ENCODE measurements at places on chromosomes 2 and 18.
A peak's percentile ranks its signal among the peaks of the same experiment; 100 is the strongest.

DNA sequence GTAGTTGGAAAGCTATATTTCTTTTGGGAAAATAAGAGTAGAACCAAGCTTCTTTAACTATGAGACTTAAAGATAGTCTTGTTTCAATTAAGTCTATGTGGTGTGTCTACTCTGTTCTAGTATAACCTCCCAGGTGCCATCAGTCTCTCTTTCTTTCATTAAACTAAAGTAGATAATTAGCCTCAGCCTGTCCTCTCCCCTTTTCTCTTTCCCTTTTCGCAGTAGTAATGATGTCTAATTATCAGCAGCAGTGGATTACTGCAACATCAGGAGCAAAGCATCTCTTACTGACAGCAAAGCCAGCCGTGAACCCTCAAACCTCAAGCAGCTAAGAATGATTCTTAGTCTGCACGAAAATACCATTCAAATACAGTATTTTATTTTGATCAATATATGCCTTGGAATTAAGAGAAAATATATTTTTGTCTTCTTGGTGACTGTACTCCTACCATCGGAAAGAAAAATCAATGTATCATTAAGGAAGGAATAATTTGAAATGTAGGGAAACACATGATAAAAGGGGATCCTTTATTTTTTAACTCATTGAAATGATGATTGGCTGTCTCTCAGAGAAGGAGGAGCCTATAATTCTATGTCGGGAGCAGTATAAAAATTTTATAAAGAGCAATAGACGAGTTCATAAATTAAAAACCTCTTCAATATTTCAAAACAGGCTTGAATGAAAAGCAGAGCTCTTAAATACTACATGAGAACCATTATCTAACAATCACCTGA, 4.5 kb downstream of the NOL4 start:
- H3K4me1 ChIP-seq: peaks cover 3% of the 10 kb centered on the region
- H3K4me3 ChIP-seq: no peak overlapping the region
- H3K36me3 ChIP-seq: no peaks in the 10 kb centered on the region
- peaks cover 16% of the 10 kb centered on the region for H3K27me3 ChIP-seq

DNA sequence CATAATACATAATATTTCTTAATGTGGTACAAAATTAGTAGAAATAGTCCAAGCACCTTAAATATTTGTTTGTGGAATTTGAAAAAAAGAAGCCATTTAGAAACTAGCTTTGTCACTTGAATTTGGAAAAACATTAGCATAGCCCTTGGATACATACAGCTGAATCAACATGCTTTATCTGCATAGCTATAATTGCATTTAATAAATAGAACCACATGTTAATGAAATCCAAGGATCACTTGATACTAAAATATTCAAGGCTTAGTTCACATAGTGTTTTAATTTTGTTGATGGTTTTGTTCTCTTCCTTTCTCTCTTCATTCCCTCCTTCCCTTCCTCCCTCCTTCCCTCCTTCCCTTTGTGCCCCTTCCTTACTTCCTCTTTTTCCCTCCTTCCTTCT, 169.4 kb upstream of the NRXN1 start:
- no peaks in the 10 kb centered on the region for H3K27me3 ChIP-seq
- DNase-seq: no peak
- no peaks in the 10 kb centered on the region for H3K4me1 ChIP-seq
- no peaks in the 10 kb centered on the region for H3K36me3 ChIP-seq
- no peak overlapping the region for H3K27ac ChIP-seq
- no peak overlapping the region for H3K4me3 ChIP-seq

GRCh38 chr18:75248426-75249174, 38.0 kb downstream of the TSHZ1 start:
- no peaks in the 10 kb centered on the region for H3K27me3 ChIP-seq
- no peak for DNase-seq
- H3K27ac ChIP-seq: no peak overlapping the region

DNA sequence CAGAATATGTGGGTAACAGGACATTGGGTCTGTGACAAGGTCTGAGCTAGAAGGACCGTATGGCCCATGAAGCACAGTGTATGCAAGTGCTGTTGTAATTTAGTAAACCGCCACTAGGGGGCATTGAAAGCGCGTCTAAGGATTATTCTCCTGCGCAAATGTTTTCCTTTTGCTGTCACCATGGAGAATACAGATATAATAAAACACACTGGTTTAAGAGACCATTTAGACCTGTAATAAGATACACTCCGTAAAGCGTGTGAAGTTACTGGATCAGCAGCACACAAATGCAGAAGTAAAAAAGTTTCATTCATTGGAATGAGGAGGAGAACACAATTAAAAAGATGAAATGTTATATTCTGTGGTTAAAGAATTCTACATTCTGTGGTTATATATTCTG, 272.4 kb downstream of the AGAP1 start:
- H3K27ac ChIP-seq: no peak overlapping the region
- DNase-seq: no peak
- H3K4me3 ChIP-seq: no peak overlapping the region

DNA sequence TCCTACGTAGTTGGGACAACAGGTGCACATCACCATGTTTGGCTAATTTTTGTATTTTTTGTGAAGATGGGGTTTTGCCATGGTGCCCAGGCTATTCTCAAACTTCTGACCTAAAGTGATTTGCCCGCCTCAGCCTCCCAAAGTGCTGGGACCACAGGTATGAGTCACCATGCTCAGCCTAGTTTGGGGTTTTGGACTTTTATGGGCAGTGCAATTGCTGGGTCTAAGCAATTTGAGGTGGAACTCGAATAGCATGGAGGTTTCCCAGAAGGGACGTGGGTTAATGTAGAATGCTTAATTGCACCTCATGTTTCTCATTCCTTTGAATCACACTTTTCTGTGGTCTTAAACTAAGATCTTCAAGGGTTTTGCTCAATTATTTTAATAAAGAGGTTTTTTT, 102.3 kb upstream of the EPHA4 start:
- no peak for DNase-seq
- no peaks in the 10 kb centered on the region for H3K4me1 ChIP-seq
- H3K27ac ChIP-seq: no peak overlapping the region
- no peaks in the 10 kb centered on the region for H3K27me3 ChIP-seq

- DNase-seq: no peak
- H3K4me1 ChIP-seq: peaks cover 10% of the 10 kb centered on the region
- no peaks in the 10 kb centered on the region for H3K36me3 ChIP-seq
- H3K27ac ChIP-seq: no peak overlapping the region
- peak overlapping the region; percentile 56 for H3K4me3 ChIP-seq
Measured at GRCh38 chr2:237628247-237629187, 1.1 kb downstream of the LRRFIP1 start.

- no peaks in the 10 kb centered on the region for H3K36me3 ChIP-seq
- H3K4me3 ChIP-seq: no peak overlapping the region
- H3K27me3 ChIP-seq: no peaks in the 10 kb centered on the region
- no peak overlapping the region for H3K27ac ChIP-seq
Measured at GRCh38 chr2:207472343-207473048, 57.3 kb upstream of the CREB1 start.

- H3K36me3 ChIP-seq: no peaks in the 10 kb centered on the region
- no peaks in the 10 kb centered on the region for H3K27me3 ChIP-seq
- no peak for DNase-seq
- H3K4me3 ChIP-seq: no peak overlapping the region
- H3K4me1 ChIP-seq: peaks cover 4% of the 10 kb centered on the region
Measured at GRCh38 chr2:52968043-52968442, 799.6 kb upstream of the CHAC2 start.

GRCh38 chr2:38649176-38649728, 16.7 kb upstream of the GALM start:
- no peak overlapping the region for H3K27ac ChIP-seq
- no peaks in the 10 kb centered on the region for H3K27me3 ChIP-seq
- H3K4me3 ChIP-seq: no peak overlapping the region
- H3K4me1 ChIP-seq: no peaks in the 10 kb centered on the region
- H3K36me3 ChIP-seq: no peaks in the 10 kb centered on the region
- no peak for DNase-seq

DNA sequence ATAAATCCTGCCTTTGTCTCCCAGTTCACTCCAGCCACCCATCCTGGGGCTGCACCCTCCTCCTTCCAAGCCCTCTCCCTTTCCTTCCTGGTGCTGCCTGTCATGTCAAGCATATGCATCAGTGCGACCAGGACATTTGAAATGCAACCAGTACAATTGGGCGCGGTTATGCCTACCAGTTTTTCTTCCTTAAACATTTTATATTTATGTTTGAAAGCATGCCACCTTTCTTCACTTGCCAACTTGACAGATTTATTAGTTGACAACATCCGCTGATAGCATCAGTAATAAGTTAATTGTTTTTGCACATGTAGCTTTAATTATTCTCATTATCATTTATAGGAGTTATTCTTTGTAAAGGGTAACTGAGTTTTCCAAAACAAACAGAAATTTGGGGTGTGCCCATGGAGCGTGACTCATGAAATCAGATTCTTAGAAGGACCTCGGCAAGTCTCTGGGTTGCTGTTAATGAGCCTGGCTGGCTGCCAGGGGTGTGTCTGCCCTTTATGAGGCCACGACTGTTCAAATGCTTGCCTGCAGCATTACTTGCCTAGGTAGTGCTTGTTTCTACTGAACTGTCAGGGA, 32.8 kb upstream of the IL1B start:
- no peak for DNase-seq
- no peak overlapping the region for H3K4me3 ChIP-seq
- H3K36me3 ChIP-seq: no peaks in the 10 kb centered on the region
- no peak overlapping the region for H3K27ac ChIP-seq

DNA sequence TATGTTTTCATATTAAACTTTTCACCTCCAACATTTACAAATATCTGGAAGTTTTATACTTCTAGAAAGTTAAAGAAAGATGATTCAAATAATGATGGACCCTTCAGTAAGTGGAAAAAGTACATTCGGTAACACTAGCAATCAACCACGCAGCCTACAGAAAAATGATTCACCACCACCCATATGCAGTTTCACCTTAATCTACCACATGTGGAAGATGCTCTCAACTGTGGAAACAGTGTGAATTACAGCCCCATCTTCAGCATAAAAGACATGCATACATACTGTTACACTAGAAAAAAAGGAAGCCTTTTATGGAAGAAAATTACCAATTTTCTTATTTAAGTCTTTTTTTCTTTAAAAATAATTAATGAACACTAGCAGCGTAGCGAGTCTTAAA, 1.1 kb downstream of the SLC38A11 start:
- no peak overlapping the region for H3K27ac ChIP-seq
- H3K4me1 ChIP-seq: no peaks in the 10 kb centered on the region
- no peaks in the 10 kb centered on the region for H3K36me3 ChIP-seq

GRCh38 chr2:29068513-29068912, 5.8 kb downstream of the PCARE start:
- DNase-seq: no peak
- no peaks in the 10 kb centered on the region for H3K27me3 ChIP-seq
- no peak overlapping the region for H3K27ac ChIP-seq
- no peak overlapping the region for H3K4me3 ChIP-seq

DNA sequence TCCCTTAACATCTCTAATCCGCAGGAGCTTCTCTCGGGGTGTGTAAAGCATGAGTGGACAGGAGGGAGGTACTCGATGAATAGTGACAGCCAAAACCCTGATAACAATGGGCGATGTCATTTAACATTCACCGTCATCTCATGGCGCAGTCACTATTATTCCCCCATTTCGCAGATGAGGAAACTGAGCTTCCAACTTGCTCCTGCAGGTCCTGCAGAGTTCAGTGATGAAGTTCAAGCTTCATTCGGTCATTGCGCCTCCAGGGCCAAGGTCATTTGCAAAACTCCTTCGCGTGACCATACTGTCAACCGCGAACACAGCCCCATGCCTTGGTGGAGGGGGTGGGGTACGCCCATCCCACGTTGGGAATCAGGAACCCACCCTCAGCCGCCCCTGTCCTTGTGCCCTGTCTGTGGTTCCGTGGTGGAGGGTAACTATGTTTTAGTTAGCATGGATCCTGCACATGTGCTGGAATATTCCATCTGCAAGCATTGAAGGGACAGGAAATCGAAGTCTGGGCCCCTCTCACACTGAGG, 215.5 kb downstream of the TFCP2L1 start:
- H3K27me3 ChIP-seq: peaks cover 3% of the 10 kb centered on the region
- H3K36me3 ChIP-seq: no peaks in the 10 kb centered on the region
- peaks cover 6% of the 10 kb centered on the region for H3K4me1 ChIP-seq
- no peak for DNase-seq
- H3K4me3 ChIP-seq: no peak overlapping the region

DNA sequence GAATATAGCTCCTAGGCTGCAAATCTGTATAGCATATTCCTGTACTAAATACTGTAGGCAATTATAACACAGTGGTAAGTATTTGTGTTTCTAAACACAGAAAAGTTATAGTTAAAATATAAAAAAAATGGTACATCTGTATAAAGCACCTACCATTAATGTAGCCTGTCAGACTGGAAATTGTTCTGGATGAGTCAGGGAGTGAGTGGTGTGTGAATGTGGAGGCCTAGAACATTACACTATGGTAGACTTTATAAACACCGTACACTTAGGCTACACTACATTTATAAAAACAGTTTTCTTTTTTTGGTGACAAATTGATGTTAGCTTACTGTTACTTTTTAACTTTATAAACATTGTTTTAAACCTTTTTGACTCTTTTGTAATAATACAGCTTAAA, 226.3 kb downstream of the CCDC85A start:
- no peak for DNase-seq
- H3K27me3 ChIP-seq: no peaks in the 10 kb centered on the region
- H3K4me3 ChIP-seq: no peak overlapping the region
- no peak overlapping the region for H3K27ac ChIP-seq
- H3K36me3 ChIP-seq: no peaks in the 10 kb centered on the region
- H3K4me1 ChIP-seq: no peaks in the 10 kb centered on the region

- H3K36me3 ChIP-seq: no peaks in the 10 kb centered on the region
- DNase-seq: no peak
- no peak overlapping the region for H3K4me3 ChIP-seq
- H3K27ac ChIP-seq: no peak overlapping the region
Measured at GRCh38 chr18:56431551-56431950, 206.8 kb downstream of the TXNL1 start.

DNA sequence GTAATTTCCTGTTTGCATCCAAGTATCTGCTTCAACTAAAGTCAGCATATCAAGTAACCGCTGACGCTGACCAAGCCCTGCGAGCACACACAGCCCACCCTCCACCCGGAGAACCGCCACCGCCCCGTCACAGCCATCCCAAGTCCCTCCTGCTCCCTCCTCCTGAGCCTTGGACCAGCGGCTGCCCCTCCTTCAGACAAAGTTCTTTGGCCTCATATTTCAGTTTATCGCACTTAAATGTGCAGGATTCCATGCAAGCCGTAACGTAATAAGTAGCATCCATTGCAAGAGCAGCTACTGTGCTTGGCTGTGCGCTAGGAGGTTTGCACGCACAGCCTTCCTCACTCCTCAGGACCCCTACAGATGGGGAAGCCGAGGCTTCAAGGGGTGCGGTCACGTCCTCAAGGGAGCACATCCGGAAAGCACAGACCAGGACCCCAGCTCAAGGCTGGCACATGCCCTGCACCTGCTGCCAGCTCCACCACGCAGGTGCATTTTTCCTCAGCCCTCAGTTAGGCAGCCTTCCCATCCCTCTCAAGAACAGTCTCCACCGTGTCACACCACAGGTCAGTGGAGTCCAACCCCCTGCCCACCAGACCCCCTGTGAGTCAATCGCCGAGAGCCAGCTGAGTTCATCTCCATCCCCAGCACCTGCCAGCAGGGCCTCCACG, 17.1 kb downstream of the PXDN start:
- no peak for DNase-seq
- no peak overlapping the region for H3K4me3 ChIP-seq
- H3K4me1 ChIP-seq: peaks cover 25% of the 10 kb centered on the region
- no peaks in the 10 kb centered on the region for H3K36me3 ChIP-seq
- no peak overlapping the region for H3K27ac ChIP-seq

GRCh38 chr2:166610180-166610912, 116.3 kb upstream of the SCN7A start:
- peaks cover 2% of the 10 kb centered on the region for H3K4me1 ChIP-seq
- H3K4me3 ChIP-seq: peak overlapping the region; percentile 14
- H3K27me3 ChIP-seq: peaks cover 2% of the 10 kb centered on the region
- DNase-seq: peak; percentile 65
- H3K36me3 ChIP-seq: no peaks in the 10 kb centered on the region

Data from H1 (cell line).